ENCODE measurements at places on chromosomes 7 and 10.
A peak's percentile ranks its signal among the peaks of the same experiment; 100 is the strongest.

DNA sequence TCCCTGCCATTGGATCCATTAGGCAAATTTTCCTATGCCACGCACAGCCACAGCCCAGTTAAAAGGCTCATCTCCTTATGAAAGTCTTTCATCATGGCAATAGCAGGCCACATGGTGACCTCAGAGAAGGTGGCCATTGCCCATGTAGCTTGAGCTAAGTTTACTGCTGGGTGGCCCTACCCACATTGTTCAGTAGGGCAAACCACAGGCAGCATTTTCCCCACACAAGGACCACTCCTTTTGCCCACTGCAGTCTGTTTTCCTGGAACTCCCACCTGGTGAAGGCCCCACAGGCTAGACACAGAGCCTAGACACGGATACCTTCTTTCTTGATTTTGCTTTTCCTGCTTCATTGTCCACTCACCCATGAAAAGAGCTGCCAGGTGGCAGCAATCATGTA is 101.5 kb upstream of the NPVF start:
- no peak for DNase-seq

DNA sequence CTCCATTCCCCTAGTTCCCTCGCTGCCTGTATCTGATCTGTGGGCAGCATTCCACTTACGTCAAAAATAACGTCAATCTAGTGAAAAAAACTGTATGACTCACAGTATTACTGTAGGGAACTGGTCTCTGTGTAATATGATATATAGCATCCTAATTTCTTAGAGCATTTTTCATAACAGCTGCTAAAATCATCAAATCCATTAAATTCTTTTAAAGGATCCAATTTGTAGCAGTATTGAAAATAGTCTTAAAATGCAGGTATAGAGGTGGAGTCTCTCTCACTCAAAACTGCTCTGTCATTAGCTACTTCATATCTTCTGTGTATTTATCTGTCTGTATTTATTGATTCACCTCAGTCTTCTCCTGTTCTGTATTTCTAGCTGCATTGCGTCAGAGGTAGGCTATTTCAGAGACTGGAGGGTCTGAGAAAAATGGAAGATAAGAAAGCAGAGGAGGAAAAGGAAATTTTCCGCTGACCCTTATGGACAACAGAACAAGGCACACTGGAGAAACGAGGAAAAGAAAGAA is 59.9 kb downstream of the PON1 start:
- no peak for DNase-seq

- DNase-seq = no peak
Observed at GRCh38 chr7:133268355-133268754, 15.5 kb downstream of the EXOC4 start.

- DNase-seq = peak; percentile 57
Observed at GRCh38 chr7:5143935-5144903, 45.8 kb upstream of the WIPI2 start.

- DNase-seq = no peak
Observed at GRCh38 chr7:42734568-42734967, 177.3 kb downstream of the C7orf25 start.

DNA sequence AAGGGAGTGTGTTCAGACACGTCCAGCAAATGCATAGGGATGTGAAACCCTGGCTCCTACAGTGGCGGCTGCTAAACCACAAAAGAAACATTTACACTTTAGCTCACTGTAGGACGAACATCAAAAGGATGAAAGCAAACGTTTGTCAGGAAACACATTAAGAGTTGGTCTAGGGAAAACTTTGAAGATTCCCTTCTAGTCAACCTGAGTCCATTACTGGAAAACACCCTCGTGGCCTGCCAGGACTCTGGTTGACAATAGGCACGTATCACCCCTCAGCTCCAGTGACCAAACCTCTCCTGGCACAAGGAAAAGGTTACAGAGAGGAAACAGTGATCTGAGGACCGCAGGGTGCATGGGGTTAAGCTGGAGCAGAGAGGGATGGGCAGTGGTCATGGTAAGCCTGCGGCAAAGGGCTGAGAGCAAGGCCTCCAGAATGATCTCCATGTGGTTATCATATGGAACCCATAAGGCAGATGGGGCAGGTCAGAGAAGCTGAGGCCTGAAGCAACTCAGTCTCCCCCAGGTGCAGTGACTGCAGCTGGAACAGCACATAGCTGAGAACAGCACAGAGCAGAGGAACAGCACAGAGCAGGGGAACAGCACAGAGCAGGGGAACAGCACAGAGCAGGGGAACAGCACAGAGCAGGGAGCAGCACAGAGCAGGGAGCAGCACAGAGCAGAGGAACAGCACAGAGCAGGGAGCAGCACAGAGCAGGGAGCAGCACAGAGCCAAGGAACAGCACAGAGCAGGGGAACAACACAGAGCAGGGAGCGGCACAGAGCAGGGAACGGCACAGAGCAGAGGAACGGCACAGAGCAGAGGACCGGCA is 49.9 kb downstream of the CHST15 start:
- no peak for DNase-seq
